ENCODE measurements at places on chromosomes 16 and 17.
A peak's percentile ranks its signal among the peaks of the same experiment; 100 is the strongest.

DNA sequence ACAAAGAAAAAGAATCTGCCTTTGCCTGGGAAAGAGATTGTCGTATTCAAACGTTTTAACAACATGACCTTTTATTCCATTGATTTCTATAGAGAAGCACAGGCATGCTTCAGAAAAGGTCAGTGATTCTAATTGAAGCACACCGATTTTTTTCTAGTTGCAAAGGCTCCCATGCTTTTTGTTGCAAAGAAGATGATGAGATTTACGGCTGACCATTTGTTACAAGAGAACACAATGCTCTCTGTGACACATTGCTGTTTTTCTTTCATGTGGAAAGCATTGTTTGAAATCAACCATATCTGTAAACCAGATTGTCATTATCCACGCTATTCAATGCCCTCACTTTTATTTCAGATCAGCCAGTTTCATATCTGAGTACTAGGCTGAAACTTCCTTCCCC, 99.8 kb downstream of the NLK start:
- no peak for DNase-seq

DNA sequence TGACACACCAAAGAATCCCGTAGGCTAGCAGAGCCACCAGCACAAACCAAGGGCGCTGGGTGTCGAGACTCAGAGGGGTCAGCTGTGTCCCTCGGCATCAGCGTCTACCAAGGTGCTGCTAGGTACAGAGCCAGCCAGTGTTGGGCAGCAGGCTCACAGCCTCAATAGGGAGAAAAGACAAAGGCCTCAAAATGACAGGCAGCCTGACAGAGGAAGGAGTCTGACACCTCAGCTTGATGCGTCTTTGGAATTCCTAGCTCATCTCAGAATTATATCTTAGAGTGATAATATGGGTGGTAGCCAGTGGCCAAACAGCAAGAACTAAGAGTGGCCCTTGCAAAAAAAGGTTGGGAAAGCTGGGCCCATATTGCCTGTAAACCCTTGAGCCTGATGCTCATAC, 45.9 kb downstream of the HS3ST3B1 start:
- DNase-seq = no peak

DNA sequence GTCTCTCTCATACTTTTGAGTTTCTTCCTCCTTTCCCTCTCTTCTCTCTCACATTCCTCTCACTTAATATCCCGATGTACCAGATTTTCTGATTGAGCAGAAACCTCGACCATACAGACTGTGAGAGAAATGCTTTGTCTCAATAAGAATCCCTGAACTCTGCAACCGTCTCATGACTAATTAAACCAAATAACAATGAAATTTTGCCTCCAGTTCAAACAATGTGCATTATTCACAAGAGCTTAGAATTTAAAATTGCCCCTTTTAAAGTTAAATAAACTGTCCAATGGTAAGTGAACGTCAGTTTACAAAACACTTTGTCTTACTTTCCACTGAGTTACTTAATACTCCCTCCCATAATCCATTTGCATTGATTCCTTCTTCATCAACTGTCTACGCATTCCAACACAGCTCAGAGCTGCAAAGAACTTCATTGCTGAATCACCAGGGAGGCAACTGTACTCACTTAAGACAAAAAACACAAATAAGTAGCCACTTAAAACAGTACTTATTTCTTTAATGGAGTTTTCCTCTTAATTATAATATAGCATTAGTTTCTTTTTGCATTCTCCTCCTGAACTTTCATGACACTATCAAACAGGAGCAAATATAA, 4.9 kb downstream of the CDH11 start:
- DNase-seq = no peak

- peak; percentile 23 for DNase-seq
Observed at GRCh38 chr17:77572851-77573250, 385.7 kb upstream of the TNRC6C start.
